Neural progenitor cell (in vitro differentiated cells): ENCODE measurements at places on chromosomes 6 and 20. TPM values are rescaled to one million over a fixed set of nuclear protein-coding genes. Genes with fewer than 3 reads are reported as not detected.
A peak's percentile ranks its signal among the peaks of the same experiment; 100 is the strongest.

The LRFN2 gene
- 0.40 TPM in 1 of 2 replicates, not detected in the other for total RNA-seq

- H3K27ac ChIP-seq = no peak overlapping the region
- no peaks in the 10 kb centered on the region for H3K27me3 ChIP-seq
- no peaks in the 10 kb centered on the region for H3K4me1 ChIP-seq
- H3K36me3 ChIP-seq = no peaks in the 10 kb centered on the region
Observed at GRCh38 chr20:25571817-25572216, 13.5 kb downstream of the NINL start.

- H3K4me3 ChIP-seq = no peak overlapping the region
- DNase-seq = no peak
- no peaks in the 10 kb centered on the region for H3K4me1 ChIP-seq
- no peaks in the 10 kb centered on the region for H3K36me3 ChIP-seq
Observed at GRCh38 chr6:37308069-37308815, 45.5 kb upstream of the RNF8 start.

DNA sequence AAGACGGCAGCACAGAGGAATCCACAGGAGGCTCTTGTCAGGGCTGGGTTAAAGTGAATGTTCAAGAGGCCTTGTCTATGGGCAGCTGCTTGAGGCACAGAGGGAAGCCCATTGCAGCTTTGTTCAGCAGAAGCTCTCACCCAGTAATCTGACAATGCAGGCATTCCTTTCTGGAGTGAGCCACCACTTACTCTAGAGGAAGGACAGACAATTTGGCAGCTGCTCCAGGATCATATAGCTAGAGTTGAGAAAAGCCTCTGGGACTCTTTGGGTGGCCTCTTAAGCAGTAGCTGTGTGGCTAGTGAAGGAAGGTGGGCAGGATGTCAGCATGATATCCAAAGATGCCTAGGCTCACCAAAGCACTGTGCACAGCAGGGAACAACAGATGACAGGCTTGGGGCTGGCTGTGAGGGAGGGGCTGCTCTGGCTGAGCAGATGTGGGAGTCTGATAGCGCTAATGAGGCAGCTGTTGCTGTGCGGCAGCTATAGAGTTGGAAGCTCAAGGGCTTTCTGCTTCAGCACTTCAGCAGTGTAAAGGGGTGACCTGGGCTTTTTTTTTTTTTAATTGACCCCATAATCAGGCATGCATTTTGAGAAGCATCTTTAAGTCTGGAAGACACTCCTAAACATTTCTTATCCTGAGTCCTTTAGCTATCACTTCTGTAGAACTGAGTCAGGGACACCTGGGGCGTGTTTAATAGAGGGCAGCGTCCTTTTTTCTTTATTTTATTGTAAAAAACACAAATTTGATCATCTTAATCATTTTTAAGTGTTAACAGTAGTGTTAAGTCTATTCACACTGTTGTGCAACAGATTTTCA lies 27.2 kb downstream of the CMTR1 start:
- H3K27me3 ChIP-seq = peaks cover 6% of the 10 kb centered on the region
- no peak overlapping the region for H3K4me3 ChIP-seq
- peak; percentile 81 for DNase-seq
- peaks cover 9% of the 10 kb centered on the region for H3K36me3 ChIP-seq
- peak overlapping the region; percentile 15 for H3K27ac ChIP-seq
- H3K4me1 ChIP-seq = peaks cover 20% of the 10 kb centered on the region

GRCh38 chr6:42010185-42010891 lies 40.0 kb upstream of the TAF8 start:
- H3K27me3 ChIP-seq = no peaks in the 10 kb centered on the region
- no peak overlapping the region for H3K4me3 ChIP-seq
- DNase-seq = peak; percentile 39
- H3K4me1 ChIP-seq = peaks cover 11% of the 10 kb centered on the region
- no peak overlapping the region for H3K27ac ChIP-seq
- H3K36me3 ChIP-seq = no peaks in the 10 kb centered on the region

GRCh38 chr20:44033873-44034272 lies 119.2 kb downstream of the TOX2 start:
- H3K4me1 ChIP-seq = peaks cover 4% of the 10 kb centered on the region
- no peaks in the 10 kb centered on the region for H3K27me3 ChIP-seq
- H3K36me3 ChIP-seq = no peaks in the 10 kb centered on the region
- no peak for DNase-seq

The RFX6 gene
- total RNA-seq = not detected in 2 replicates

The C20orf204 gene
- total RNA-seq = 0.04 and 0.96 TPM in 2 replicates

DNA sequence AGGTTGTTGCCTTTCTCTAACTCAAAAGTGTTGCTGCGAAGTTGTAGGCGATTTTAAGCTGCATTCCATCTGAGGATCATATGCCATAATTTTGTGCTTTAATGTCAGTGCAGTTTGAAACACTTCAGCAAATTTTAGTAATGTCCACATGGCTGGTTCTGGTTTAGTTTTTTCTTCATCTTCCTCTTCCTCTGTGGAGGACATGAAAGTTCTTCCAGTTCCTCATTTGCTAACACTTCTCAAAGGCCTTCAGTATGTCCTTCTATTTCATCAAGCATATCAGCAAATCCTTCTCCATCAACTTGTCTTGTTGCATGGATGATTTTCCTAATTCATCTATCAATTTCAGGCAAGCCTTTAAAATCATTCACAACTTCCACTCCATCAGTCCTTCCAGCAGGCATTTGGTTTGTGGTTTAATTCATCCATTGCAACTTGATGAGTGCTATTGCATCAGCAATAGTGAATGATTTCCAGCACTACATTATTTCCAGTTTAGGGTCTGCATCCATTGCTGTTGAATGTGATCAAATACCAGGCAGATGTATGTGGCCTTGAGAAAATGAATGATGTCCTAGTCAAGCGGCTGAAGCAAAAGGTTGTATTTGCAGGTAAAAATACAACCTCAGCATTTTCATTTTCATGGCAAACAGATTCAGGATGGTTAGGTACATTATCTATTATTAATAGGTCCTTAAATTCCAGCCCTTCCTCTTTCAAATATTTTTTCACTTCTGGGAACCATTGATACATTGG lies 20.2 kb downstream of the SHLD1 start:
- no peaks in the 10 kb centered on the region for H3K27me3 ChIP-seq
- no peak overlapping the region for H3K27ac ChIP-seq
- no peak overlapping the region for H3K4me3 ChIP-seq

DNA sequence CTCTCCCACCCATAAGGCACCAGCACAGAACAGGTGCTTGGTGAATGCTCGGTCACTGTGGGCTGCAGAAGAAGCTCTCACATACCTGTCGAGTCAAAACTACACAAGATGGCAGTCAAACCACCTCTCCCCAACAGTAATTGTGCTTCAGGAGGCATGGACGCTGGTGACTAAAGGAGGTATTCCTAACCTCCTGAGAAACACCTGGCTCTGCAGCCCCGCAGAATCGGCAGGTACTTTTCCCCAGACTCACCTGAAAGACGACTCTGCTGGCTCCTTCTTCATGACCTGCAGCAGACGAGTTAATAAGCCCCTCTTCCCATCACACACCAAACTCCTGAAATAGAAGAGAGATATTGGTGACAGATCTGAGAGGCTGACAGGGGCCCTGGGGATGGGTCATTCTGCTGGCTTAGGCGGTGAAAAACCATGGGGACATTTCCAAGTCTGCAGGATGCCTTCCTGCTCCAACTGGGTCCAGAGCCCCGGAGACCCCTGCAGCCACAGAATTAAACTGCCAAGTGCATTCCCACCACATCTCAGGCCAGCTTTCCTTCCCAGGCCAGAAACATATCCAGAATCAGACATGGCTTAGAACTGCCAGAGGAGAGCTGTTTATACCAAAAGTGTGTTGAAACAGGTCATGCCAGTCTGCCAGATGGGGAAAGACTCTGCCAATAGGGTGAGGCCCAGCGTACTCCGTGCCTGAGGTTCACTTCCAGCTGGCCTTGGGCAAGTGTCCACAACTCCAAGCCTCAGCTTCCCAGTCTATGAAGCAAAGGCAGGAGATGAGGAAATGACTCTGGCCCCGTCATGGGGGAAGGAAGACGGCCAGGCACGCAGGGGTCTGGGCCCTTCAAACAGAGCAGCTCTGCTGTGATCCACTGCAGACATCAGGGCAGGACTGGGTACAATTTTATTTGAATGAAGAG lies 53.0 kb downstream of the MYH7B start:
- H3K27me3 ChIP-seq = no peaks in the 10 kb centered on the region
- no peak overlapping the region for H3K4me3 ChIP-seq
- no peak overlapping the region for H3K27ac ChIP-seq
- DNase-seq = no peak
- no peaks in the 10 kb centered on the region for H3K4me1 ChIP-seq
- no peaks in the 10 kb centered on the region for H3K36me3 ChIP-seq

GRCh38 chr6:108176281-108177089 lies 10.7 kb downstream of the NR2E1 start:
- peak; percentile 28 for DNase-seq
- peak overlapping the region; percentile 24 for H3K4me3 ChIP-seq
- no peaks in the 10 kb centered on the region for H3K36me3 ChIP-seq
- peaks cover 99% of the 10 kb centered on the region for H3K27me3 ChIP-seq
